ENCODE measurements at places on chromosomes 16 and 17.

- DNase-seq: no peak
These were observed 102.0 kb downstream of the GRIN2A start for GRCh38 chr16:10080051-10080772.

DNA sequence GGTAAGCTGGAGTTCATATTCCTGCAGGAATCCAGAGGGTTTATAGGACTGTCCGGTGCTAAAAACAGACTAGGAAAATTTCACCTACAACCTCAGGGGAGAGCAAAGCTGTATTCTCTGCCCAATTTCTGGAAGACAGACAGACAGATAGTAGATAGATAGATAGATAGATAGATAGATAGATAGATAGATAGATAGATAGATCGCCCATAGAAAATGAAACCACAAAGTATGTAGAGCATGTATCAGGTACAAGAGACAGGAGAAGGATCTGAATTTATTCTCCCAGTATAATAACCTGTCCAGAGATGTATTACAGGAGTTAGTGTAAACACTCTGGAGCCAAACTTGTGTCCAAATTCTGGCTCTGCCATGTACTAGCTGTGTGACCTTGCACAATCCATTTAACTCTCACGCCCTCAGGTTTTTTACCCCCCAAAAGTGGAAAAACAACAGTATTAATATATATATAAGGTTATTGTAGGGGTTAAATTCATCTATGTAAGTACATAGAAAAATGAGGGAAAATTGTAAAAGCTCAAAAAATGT lies 2.1 kb upstream of the ABCA6 start:
- no peak for DNase-seq

GRCh38 chr17:59627274-59627673 lies 7.6 kb downstream of the CLTC start:
- DNase-seq: no peak

GRCh38 chr17:41258406-41258805 lies 3.2 kb downstream of the KRTAP9-9 start:
- no peak for DNase-seq

DNA sequence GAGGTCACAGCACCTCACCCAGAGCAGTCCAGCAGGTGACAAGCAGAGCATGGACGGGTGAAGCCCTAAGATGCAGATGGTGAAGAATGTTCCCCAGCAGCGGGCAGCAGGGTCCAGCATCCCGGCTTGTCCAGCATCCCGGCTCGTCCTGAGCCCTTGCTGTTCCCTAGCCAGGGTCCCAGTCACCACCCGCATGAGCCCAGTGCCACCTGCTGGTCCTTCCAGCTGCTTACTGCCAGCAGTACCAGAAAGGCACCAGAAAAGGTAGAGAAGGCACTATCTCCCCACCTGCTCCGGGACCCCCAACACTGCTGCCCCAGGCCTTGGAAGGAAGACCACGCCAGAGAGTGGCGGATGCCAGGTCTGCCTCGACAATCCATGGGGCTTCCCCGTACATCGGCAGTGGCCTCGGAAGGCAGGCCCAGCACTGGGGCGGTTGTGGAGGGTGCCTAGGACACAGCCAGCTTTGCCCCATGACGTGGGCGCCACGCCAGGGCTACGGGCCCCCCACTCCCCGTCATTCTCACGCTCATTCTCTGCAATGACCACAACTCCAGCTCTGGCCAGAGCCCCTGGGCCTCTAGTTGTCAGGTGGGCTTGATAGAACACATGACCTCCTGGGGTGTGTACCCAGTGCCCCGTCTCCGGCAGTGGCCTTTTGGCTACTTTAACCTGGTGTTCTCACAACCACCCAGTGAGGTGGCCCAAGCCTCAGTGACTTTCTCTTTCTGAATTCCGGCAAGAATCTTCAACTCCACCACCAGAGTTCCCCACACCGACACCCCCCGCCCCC lies 1.4 kb downstream of the CENPX start:
- peak; percentile 83 for DNase-seq

- DNase-seq: no peak
These were observed 11.6 kb downstream of the CUEDC1 start for GRCh38 chr17:57943645-57944044.

DNA sequence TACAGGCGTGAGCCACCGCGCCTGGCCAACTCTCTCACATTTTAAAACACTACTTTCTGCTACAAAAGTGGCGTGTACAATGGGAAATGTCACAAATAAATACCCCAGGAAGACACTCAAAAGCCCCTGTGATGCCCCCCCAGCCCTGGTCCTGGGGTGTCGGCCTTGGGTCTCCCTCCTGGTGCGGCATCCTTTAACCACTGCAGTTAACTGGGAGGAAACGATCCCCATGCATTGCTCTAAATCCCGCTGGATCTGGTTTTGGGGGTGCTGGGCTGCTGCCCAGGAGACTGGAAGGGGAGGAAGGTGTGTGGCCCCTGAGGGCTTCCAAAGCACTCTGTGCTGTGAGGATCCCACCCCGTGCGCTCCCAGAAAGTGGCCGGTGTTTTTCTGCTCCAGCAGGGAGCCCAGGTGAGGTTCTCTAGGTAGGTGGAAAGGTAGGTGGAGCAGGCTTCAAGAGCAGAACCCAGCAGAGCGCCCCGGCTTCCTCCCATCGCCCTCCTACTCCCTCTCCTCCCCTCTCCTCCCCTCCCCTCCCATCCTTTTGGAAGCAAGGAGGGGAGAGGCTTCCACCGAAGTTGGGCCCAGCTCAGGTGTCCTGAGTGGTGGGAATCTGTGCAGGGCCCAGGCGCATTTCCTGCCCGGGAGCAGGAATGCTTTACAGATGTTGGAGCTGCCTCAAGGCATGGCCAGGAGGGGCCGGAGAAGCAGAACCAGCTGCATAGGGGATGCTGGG lies 363.3 kb downstream of the SEC14L1 start:
- no peak for DNase-seq

- DNase-seq: no peak
These were observed 95.4 kb downstream of the SNX11 start for GRCh38 chr17:48202959-48203358.

DNA sequence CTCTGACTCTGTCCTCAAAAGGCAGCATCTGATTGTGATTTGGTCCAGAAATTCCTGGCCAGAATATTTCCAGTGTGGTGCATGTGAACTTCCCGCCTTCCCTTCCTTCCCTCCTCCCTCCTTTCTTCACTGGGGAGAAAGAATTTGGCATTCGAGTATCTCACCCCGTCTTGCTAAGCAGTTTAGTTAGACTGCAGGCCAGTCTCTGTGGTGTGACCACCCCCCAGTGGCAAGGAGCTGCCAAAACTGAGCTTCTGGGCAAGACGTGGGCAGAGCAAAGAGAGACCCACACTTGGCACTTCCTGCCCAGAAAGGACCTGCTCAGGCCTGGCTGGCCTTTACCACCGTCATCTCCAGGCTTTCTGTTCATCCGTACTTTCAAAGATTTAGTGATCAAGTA lies 36.4 kb downstream of the SNX20 start:
- peak; percentile 69 for DNase-seq

- DNase-seq: no peak
These were observed 4.0 kb downstream of the ZNF598 start for GRCh38 chr16:2005646-2006045.

GRCh38 chr17:28345419-28346198 lies 10.0 kb downstream of the TNFAIP1 start:
- no peak for DNase-seq

- DNase-seq: no peak
These were observed 30.0 kb downstream of the SRCIN1 start for GRCh38 chr17:38575781-38576180.

Data from activated CD4-positive, alpha-beta T cell treated with anti-CD3 and anti-CD28 coated beads for 36 hours (primary cell).